CD4-positive, alpha-beta T cell treated with Interleukin-21 for 1 hour (primary cell): ENCODE measurements at places on chromosomes 7 and 10.

DNA sequence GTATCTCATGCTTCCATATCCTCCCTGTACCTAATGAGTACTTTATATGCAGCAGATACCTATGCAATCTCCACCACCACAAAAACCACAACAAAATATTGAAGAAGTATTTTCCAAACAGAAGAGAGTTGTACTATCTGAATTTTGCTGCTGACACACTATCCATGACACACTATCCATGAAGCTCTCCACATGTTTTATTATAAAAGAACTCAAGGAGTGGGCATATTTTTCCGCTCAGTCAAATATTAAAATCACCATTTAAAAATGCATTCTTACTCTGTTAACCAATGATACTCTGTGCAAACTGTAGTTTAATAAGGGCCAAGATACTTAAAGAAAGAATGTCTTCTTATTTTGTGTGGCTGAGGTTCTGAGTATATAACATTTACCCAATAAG, 2.8 kb downstream of the BET1 start:
- DNase-seq = no peak

GRCh38 chr7:43492896-43493295, 90.0 kb upstream of the STK17A start:
- no peak for DNase-seq

- DNase-seq = no peak
Measured at GRCh38 chr10:74061104-74061503, 63.2 kb downstream of the VCL start.

DNA sequence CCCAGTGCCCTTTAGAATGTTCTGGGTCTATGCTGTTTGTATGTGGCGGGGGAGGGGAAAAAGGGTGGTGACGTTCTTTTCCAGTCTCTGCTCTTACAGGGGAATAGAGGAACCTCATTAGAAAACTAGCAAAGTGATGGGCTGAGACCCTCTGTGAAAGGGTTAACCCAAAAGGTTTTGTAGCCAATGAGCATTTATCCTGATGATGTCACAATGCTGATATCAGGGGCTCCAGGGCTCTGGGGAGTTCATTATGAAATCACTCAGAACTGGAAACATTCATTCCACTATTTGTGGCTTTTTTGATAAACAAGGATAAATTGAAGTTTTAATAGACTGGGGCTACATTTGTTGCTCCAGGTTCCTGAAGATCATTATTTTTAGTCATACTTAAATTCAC, 71.7 kb downstream of the ARID5B start:
- DNase-seq = no peak

DNA sequence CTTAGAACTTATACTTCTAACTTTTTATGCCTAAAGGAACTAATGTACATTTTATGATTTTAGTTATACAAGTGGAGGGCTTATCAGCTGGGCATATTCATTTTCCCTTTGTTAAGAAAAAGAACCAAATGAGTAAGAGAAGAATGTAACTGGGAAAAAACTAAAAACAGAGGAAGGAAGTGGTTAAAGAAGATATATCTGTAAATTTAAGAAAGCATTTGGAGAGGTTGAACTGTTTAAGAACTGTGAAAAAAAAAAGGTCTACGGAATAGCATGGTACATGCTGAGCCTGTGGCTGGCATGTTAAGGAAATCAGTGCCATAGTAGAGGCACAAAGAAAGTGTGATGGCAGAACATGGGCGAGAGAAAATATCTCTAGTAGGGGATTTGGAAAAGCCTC, 6.2 kb downstream of the MDFIC start:
- no peak for DNase-seq

GRCh38 chr7:25665903-25666670, 437.8 kb upstream of the NPVF start:
- no peak for DNase-seq

GRCh38 chr7:15305002-15305600, 256.7 kb downstream of the AGMO start:
- DNase-seq = no peak

DNA sequence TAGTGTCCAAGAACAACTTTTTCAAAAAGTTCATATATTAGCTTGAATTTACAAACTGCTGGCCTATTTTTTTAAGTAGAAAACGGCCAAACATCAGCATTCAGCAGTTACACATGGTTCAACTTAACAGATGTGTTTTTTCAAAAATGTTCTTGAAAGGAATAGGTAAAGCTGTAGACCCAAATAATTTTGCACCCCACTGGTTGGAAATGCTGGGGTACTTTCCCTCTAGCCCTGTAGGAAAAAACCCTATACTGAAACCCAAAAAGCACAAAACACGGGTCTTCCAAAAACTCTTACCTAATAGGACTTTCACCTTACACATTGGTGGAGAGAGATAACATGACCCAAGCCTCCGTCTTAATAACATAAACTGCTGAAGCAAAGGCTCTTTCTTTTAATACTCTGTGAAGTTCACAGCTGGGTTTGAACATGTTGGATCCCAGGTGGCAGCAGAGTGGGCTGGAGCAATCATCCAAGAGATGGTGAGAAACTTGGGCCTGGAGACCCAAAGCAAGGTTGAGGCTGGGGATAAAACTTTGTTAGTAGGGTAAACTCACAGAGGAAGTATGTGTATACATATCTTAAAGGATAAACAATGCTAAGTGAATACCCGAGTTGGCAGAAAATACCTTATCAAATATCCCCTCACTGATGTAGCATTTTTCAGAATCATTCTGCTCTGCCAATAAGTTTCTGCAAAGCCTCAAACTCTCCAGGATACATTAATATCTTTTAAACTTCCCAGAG, 629 bp upstream of the DNAJC9 start:
- DNase-seq = peak; percentile 26

GRCh38 chr7:132652507-132652906, 76.2 kb upstream of the PLXNA4 start:
- DNase-seq = no peak

DNA sequence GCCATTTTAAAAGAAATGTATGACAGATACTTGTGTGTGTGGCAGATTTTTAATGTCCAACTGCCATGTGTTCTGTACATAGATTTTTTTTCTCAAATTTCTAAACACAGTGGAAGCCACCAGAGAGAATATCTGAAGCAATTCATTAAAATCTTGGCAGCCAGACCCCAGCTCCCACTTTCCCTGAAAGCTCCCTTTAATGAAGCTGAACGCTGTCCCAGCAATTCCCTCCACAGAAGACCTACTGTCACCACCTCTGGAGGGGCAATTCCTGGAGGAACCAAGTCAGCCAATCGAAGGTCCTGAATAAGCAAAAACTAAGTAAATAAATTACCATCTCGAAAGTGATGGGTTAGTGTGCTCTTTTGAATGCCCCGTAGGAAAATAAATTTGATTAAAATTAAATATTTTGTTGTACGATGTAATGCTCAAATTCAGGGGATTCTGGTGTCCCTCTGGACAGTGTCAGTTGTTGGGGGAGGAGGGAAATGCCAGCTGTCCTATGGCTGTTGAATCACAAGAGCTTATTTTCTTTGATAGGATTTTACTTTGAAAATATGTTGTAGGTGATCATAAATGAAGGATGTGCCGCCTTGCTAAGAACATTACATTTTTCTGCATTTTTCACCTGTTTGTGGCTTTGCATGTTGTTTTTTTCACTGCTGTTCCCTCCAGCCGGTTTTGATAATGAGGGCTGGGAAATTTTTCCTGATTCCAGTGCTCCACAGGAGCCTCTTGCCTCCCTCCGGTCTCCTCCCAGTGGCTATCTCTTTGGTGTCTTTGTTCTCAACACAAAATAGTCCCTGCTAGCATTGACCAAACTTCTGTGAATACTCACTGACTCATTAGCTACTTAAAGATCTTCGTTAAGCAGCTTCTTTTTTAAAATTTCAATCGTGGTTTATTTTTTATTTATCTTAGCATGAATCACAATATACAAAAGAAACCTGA, 9.2 kb upstream of the GSAP start:
- DNase-seq = no peak

DNA sequence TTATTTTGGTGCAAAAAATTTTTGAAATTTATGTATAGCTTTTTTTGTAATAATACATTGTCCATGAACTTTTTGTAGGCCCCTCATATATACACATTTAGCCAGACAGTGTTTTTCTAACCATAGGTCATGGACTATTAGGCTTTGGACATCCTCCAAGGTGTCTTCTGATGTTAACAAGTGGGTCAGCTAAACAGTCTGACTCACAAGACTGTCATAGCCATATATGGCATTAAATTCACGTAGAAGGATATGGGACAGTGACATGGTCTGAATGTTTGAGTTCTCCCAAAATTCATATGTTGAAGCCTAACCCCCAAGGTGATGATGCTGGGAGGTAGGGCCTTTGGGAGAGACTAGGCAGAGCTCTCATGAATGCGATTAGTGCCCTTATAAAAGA, 14.0 kb upstream of the NUB1 start:
- DNase-seq = no peak

DNA sequence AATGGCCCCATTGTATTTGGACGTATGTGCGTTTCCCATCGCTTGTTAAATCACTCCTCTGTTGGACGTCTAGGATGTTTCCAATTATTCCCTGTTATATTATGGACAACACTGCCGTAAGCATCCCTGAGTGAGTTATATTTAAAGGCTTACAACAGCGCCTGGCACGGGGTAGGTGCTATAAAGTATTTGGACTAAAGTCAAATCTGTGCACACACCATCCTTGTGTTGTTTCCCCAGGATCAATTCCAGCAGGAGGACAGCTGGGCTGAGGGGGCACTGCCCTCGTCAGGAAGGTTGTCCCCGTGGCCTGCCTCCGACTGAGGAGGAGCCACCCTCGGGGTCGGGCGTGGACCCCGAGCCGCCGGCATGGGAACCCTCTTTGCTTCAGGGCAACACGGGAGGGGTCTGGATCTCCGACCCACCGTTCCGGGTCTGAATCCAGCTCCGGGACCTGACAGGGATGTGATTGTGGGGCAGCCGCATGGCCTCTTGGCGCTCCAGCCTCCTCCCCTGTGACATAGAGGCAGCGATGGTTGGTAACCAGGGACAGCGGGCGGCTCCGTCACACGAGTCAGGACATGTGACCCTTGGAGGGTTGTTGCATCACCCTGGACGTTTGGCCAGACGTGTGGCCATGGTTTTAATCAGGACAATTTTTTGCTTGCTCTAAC, 1.5 kb upstream of the JAKMIP3 start:
- DNase-seq = no peak

DNA sequence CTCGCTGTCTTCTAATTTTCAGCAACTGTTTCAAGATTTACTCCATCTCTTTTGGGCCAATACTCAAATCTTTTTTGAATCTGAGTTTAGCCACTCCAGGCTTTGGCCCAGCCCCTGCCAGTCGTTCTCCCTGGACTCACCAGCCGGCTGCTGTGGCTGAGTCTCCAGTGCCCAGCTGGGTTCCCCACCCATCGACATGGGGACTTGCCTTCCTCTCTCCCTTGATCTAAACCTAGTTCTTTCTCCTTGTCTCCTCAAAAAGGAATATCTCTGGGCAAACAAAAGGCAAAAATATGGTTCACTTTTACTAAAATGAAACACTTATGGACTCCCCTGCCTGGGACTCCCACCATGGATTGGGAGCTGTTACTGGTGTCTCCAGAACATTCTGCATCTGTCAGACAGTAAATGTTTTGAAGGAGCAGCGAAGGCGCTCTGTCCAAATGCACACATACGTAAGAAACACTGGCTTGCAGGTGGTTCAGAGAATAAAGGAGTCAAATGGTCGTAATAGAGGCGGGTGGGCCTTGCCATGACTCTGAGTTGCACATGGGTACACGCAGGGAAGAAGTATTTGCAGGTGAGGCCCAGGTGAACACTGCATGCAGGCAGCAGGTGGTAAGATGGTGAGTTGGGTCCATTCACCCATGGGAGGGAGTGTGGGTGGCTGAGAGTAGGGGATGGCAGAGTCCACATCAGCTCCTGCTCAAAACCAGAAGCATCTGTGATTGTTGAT, 35.5 kb upstream of the HABP2 start:
- DNase-seq = no peak

- DNase-seq = no peak
Measured at GRCh38 chr10:116878123-116878522, 28.8 kb downstream of the ENO4 start.
